GM12878 (cell line): ENCODE measurements at places on chromosomes 1 and 21. TPM values are rescaled to one million over a fixed set of nuclear protein-coding genes. Genes with fewer than 3 reads are reported as not detected.

- DNase-seq, result no peak
Observed at GRCh38 chr1:35112668-35113067, 33.5 kb downstream of the ZMYM1 start.

DNA sequence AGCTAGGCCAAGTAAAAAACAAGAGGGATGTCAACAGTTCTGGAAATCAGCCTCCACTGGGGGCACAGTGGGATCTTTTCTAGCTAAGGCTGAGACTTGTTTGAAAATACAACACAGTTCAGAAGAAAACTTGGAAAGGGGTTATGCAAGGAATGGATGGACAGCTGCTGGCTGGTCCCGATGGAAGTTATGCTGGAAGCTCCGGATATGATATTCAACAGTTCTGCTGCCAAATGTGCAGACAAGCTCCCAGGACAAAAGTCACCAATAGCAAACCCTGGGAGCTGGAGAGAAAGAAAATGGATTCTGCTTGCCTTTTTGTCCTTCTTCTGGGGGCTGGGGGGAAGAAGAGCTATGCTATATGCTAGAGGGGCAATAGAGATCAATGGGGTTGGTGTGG is 14.3 kb downstream of the LMX1A start:
- no peak for DNase-seq

SPATA21 gene
- 0.05 TPM in 2 replicates for total RNA-seq

GRCh38 chr1:87902830-87903229 is 574.1 kb downstream of the LMO4 start:
- DNase-seq, result no peak

DNA sequence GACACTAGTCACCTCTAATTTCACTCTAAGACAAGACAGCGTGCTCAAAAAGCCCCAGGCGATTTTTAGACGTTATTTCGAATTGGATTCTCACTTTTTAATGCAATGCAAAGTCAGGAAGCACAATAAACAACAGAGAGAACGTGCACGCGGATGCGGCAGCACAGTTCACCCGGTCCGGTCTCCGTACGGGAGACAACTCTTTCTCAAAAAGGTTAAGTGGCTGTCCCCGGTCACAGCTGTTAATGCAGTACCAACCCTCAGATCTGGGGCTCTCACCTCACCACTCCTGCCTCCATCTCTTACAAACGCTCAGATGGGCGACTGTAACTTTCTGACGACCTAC is 1.2 kb downstream of the HP1BP3 start:
- no peak for DNase-seq

- DNase-seq, result no peak
Observed at GRCh38 chr1:10528066-10529014, 53.6 kb downstream of the PEX14 start.

DNA sequence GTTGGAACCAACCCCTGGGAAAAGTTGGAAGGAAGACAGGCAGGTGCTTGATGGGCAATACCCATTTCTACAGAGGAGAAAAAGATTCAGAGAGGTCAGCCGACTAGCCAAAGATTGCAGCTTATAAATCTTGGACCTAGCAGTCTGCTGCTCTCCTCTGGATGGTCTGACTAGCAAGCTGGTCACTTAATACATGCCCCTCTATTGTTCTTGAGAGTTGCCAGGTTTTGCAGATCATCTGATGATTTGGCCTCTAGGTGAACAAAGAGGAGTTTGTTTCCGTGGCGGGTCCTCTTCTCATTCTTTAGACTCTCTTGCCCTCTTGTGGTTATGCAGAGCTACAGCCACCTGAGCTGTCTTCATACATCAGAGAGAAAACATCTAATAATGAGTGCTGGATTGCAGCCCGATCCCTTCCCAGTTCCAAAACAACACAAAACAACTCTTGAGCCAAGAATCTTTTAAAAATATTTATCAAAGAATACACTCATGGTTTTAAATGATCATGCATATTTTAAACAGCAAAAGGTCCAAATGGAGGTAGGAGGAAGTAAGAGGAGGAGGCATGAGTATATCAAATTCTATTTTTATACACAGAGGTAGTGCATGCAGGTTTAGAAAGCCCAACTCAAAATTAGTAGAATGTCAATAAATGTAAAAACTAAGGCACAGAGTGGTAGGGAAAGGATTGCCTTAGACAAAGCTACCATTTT is 115.7 kb downstream of the SLC30A10 start:
- DNase-seq, result no peak

DNA sequence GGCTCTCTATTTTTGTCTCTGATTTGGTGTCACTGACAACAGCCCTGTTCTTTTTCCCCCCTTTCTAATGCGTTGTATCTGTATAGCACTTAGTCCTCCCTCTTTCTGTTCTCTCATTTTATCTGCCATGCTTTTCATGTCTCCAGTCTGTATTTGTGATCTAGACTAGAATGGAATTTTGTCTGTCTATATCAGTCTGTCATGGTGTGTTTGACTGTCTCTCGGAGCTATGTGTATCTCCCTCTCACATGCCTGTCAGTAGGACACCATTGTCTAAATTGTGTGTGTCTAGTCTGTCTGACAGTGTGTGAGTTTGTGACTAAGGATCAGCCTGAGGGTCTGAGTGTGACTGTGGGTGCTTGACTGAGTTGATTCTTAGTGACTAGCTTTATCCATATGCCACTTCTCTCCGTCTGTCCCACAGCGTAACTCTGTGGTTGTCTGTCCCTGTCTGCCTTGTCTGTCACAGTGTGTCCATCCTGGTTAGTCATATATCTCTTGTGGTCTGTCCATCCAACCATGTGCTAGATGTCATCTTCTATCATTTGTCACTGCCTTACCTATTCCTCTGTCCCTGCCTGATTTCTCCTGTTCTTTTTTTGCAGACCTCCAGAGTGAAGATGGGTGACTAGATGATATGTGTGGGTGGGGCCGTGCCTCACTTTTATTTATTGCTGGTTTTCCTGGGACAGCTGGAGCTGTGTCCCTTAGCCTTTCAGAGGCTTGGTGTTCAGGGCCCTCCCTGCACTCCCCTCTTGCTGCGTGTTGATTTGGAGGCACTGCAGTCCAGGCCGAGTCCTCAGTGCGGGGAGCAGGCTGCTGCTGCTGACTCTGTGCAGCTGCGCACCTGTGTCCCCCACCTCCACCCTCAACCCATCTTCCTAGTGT is 1.4 kb upstream of the B4GALT2 start:
- DNase-seq, result no peak

ARHGAP30 gene
- 136 and 143 TPM in 2 replicates for total RNA-seq

GRCh38 chr1:104315823-104316222 is 566.1 kb downstream of the AMY1C start:
- no peak for DNase-seq
